ENCODE measurements at places on chromosomes 11 and 22.

DNA sequence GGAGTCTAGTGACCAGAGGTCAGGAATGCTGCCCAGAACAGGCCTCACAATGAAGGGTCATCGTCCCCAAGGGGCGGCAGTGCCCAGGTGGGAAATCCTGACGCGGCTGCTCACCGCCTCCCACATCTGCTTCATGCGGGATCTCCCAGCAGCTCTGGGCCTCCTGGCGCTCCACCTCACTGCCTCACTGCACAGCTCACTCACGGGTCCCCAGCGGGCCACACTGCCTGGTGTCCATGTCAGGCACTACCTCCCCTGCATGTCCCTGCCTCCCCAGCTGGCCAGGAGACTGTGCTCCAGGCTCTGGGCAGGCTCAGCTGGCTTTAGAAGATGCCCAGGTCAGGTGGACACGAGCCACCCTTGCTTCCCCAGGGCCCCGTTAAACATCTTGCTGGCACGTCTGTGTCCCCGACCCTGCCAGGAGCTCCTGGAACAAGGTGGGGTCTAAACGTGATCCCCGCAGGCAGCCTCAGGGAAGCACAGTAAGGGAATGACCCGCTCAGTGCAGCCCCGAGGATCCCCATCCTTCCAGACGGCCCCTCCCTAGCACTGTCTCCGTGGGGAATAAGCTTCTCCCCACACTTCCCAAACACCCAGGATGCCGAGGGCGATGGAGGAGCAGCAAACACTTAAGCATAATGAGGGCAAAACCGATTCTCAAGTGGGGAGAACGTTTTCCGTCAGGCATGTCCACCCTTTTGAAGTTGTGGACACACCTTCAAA, 93.2 kb downstream of the TRMU start:
- DNase-seq = no peak

DNA sequence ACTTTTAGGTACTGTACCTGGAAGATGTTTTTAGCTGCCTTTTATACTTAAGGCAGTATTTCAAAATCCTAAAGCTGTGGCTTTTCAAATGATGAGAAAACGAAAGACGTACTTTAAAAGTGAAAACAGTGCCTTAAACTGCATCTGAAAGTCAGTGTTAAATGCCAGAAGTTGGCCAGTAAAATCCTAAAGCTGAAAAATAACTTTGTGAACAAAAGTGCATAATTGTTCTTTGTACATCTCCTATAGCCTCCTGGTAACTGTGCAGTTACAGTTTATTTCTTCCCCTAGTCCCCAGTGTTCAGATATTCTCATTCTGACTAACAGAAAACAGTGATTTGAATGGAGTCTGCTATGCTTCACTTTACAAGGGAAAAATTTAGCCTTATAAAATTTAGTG, 6.8 kb downstream of the EED start:
- DNase-seq = no peak

DNA sequence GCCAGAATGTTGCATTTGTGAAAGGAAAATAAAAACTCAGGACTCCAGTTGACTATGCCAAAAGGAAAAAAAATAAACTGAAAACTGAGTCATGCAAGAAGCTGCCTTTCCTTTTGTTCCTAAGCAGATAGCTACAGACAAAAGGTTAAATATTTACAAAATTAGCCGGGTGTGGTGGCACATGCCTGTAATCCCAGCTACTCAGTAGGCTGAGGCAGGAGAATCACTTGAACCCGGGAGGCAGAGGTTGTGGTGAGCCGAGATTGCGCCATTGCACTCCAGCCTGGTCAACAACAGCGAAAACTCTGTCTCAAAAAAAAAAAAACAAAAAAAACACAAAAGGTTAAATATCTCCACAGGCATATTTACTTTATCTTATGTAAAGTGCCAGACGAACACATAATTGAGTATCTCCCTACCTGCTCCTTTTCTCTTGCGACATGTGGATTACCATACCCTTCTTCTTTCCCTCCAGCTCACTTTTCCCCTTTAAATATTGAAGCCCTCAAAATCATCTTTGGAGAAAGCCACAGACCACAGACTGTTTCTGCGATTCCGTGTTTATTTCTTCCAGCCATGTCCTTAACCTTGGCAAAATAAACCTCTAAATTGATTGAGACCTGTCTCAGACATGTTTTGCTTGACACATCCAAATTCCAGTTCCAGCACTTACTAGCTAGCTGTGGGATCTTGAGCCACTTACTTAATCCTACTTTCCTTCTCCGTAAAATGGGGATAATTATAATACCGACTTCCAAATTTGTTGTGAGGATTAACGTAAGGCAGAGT, 2.3 kb upstream of the SMPD1 start:
- no peak for DNase-seq

- DNase-seq = no peak
These were observed 43.1 kb downstream of the HSD17B12 start for GRCh38 chr11:43723617-43724016.

GRCh38 chr11:20926799-20927540, 257.6 kb downstream of the NELL1 start:
- no peak for DNase-seq

DNA sequence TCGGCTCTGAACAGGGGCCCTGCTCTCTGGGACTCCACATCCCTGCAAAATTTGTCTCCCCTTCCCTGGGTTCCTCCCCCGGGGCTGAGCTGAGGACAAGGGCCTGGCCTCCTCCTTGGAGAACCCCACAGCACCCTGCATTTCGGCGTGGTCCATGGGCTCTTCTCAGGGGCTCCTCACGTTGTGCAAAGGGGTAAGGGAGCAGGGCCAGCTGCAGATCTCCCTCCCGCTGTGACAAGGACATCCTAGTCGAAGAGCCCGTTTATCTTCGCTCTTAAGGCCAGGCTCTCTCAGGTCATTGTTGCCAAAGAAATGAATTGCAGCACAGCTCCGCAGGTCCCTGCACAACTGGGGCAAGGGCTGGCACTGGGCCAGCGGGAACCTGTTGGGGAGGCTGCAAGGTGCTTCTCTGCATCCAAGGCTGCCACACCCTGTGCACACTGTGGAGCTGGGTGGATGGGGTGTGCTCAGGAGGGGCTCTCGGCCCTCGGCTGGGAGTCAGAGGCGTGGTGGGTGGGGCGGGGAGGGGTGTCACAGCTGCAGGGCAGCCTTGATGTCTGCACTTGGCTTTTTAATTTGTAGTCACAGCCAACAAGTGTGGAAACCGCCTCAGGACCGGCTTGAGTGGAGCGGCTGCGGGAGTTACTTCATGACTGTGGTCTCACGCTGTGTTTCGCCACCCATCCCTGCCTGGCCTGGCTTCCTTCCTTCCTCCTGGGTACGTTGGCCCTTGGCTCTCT, 26.6 kb upstream of the SEPTIN5 start:
- no peak for DNase-seq

DNA sequence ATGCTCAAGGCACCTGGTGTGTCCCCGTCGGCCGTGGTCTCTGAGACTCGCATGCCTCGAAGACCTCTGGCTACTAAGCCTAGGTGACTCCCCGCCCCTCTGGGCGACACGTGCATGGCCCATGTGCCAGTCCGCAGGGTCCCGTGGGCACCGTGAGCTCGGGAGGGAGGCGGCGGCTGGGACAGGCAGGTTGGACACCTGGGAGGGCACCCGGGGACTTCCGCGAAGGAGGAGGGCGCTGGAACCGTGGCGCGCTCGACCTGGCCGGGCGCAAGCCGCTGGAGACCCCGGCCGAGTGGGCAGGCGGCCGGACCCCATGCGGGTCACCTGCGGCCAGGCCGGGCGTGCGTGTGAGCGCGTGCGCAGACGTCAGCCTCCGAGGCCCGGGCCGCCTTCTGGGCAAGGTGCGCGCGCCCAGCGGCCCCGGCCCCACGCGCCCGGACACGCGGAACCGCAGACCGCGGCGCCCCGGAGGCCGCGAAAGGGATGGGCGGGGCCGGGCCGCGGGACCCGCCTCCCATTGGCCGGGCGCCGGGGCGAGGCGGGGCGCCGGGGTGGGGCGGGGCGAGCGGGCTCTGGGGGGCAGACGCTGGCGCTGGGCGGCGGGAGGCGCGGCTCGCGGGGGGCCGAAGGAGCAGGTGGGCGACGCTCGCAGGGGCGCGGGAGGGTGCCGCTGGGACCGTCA, 579 bp upstream of the RASD2 start:
- peak; percentile 48 for DNase-seq

- no peak for DNase-seq
These were observed 26.3 kb downstream of the STK33 start for GRCh38 chr11:8567602-8568198.

GRCh38 chr11:48017105-48017830, 36.9 kb downstream of the PTPRJ start:
- no peak for DNase-seq

DNA sequence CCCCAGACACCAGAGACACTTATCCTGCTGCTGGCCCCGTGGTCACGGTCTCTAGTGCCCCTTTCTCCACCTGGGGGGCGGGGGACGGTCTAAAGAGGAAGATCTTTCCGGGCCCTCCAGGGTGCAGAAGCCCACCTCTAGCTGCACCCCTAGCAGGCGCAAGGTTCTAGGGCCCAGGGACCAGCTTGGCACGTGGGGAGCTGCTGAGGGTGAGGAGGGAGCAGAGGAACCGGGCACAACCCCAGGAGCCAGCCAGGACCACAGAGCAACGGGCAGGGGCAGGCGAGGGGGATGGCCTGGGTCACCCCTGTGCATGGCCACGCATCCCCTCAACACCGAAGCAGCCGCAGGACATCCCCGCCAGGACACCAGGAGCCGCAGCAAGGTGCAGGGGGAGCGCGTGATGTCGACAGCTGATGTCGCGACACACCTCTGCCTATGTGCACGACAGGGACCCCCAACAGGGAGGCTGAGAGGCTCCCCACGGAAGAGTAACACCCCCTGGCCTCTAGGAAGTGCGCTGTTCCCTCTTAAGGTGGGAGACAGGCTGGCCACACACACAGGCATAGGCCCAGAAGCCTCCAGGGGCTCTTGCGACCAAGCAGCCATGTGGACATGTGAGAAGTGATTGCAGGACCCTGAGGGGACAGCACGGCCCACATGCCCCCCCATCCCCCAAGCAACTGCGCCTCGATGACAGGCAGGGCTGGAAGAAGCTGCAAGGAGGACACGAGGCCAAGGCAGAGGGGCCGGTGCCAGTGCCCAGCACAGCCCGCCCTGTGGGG, 5.1 kb downstream of the LRFN4 start:
- DNase-seq = no peak

- no peak for DNase-seq
These were observed 5.8 kb upstream of the BRD1 start for GRCh38 chr22:49833340-49834007.

DNA sequence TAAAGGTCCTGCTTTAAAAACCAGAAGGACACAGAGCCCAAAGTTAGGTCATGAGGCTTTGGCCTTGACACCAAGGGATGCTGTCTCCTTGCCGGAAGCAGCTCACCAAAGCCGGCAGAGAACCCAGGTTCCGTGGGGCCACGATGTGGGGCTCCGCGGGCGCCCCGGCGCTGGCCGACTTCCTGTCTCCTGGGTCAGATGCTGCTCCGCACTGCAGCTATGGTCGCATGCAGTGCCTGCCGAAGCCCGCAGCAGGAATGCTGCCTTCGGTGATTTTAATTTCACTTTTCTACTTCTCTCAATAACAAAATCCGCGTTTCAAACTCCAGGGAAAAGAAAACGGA, 454 bp upstream of the OTUB1 start:
- no peak for DNase-seq

DNA sequence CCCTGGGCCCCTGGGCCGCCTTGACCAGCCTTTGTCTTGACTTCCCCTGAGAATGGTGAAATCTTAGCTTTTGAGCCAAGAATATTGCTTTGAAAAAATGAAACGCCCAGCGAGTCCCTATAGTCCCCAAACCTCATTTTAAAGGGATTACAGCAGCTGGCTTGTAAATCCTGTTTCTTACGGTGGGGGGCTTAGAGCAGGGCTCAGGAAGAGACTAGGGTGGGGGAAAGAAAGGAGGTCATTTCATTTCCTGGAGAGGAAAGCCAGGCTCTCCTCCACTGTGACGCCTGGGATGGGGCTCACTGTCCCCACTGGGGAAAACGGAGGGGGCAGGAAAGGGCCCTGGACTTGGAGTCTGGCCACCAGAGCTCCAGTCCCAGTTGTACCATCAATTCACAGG, 72.2 kb upstream of the ALX4 start:
- no peak for DNase-seq

- DNase-seq = no peak
These were observed 124.0 kb downstream of the FEZ1 start for GRCh38 chr11:125372088-125372487.

GRCh38 chr22:44002997-44003396, 21.1 kb upstream of the PARVB start:
- no peak for DNase-seq

DNA sequence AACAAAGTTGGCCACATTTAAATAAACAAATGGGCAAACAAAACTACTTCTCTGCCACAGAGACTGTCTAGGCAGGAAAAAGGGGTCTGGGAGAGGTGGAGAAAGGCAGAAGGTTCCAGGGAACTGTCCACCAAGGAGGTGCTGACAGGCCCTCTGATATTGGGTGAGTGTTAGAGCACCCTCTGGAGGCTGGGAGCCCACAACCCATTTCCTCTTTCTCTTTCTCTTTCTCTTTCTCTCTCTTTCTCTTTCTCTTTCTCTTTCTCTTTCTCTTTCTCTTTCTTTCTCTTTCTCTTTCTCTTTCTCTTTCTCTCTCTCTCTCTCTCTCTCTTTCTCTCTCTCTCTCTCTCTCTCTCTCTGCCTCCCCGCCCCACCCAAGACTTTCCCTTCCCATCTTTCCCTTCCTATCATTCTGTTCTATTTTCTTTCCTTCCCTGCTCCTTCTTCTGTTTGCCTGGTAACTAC, 912.8 kb downstream of the DLG2 start:
- no peak for DNase-seq

DNA sequence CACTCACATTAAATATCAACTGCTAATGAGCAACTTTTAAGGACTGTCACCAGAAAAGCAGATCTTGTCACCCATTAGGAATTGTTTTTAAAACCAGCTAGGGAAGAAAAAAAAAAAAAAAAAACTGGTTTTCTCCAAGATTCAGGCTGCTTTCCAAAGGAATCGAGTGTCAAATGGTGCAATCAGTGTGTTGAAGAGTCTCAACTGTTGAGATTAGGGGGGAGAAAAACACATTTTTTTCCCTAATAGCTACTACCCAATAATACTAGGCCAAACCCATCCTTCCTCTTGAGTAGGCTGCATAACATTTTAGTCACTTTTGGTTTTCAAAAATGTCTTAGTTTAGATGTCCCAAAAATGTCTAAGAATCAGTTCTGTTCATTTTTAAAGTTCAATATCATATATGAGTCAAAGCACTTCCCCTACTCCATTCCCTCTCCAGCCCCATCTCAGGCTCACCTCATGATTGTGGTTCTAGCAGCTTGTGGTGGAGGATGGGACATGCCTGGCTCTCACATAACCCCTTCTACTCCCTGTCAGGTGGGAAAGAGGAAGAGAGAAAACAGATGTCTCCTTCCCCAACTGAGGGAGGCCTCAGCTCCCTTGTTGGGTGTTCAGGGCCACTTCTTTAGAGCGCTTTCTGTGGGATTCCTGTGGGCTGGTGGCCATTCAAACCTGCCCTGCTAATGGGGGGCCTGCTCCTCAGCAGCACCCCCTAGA, 193.6 kb downstream of the CWF19L2 start:
- no peak for DNase-seq

DNA sequence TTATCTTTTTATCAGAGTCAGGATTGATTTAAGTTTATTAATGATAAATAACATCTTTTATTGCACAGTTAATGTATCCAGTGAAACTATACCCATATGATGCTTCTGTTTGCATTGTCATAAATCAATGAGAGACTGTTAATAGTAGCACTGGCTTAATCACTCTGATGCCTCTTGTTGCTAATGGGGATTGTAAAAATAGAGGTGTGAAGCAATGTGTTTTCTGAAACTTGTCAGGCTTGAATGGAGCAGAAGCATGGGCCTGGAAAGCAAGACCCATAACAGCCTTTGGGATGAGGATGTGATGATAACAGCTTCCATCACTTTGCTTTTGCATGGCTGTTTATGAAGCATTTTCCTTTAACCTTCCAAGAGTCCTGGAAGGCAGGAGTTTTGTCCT, 319.7 kb downstream of the DDX10 start:
- no peak for DNase-seq
